ENCODE measurements at places on chromosomes 3 and 15.

DNA sequence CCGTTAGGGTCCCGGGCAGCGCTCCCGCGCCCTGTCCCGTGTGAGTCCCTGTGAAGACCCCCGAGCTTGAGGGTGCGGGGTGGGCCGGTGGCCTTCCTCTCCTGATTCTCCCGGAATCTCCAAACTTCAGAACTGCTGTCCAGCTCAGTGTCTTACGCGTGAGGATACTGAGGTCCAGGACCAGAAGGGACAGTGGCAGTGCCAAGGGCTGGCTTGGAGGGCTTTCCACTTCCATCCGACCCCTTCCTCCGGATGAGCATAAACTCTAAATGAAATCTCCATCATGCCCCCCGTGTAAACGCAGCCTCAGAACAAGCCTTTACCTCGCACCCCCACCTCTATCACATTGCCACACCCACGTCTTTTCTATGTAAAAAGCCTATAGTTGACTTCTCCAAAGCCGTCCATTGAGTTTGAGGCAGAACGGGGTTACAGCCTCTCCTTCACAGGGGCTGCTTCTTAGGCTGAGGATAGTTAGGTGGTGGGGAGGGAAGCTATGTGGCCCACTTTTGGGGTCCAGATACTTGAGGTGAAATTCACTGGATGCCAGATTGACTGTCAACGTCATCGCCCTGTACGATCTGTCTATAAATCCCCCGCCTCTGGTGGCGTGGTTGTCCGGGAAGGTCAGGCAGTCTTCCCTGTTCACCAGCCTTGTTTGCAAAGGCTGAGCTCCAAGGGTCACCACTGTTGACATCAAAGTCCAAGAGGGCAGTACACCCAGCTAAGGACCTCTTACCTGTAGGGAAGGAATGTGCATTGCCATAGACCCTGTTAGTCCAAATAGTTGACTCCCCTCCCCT is 1.1 kb downstream of the EDEM1 start:
- no peak for DNase-seq

GRCh38 chr15:59384507-59384906 is 11.8 kb upstream of the MYO1E start:
- DNase-seq: no peak

DNA sequence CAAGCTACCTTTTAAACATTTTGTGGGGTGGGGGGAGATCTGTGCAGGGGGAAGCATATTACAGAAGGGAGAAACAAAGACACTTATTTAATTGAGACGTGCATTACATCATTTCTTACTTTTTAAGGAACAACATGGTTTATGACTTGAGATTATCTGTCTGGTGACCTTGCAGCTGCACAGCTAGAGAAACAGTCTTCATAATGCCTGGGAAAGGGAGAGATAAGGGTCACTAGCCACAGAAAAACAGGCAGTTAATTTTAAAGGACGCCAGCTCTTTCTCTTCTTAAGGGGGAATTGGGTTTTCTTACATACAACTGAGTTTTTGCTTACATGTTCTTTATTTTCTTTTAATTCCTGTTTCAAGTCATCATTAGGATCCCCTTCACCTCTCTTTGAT is 147.9 kb downstream of the SST start:
- no peak for DNase-seq

DNA sequence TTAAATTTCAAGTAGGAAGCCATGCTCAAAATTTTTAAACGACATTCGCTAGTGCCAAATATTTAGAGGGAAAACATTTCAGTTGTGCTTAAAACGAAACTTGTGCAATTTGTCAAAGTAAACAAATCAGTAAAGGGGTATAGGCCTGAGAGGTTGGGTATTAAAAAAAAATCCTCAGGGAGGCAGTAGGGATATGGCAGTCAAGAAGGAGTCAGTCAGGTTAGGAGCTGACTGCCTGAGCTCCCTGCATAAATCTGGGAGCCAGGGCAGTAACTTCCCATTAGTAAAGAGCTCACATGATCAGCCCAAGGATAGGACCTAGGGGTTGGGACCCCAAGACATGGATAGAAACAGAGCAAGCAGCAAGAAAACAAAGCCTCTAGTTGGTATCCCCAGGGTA is 120.7 kb upstream of the STAC start:
- no peak for DNase-seq

DNA sequence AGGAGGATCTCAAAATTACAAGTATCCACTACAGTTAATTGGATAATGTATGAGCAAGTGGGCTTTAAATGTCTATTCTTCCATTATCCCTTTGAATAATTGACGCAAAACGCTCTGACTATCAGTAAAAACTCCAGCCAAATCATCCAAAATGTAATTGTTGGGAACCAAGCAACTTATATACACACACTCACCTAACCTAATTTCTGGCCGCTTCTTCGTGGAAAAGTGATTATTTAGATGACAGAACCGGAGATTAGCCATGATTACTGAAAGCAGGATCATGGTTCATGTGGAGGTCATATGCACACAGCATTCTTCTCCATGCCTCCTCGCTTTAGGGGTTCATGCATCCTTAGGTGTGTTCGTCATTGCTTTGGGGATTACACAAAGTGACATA is 992.4 kb downstream of the NAALADL2 start:
- no peak for DNase-seq

- no peak for DNase-seq
Measured at GRCh38 chr15:57171426-57171825, 204.9 kb upstream of the CGNL1 start.

DNA sequence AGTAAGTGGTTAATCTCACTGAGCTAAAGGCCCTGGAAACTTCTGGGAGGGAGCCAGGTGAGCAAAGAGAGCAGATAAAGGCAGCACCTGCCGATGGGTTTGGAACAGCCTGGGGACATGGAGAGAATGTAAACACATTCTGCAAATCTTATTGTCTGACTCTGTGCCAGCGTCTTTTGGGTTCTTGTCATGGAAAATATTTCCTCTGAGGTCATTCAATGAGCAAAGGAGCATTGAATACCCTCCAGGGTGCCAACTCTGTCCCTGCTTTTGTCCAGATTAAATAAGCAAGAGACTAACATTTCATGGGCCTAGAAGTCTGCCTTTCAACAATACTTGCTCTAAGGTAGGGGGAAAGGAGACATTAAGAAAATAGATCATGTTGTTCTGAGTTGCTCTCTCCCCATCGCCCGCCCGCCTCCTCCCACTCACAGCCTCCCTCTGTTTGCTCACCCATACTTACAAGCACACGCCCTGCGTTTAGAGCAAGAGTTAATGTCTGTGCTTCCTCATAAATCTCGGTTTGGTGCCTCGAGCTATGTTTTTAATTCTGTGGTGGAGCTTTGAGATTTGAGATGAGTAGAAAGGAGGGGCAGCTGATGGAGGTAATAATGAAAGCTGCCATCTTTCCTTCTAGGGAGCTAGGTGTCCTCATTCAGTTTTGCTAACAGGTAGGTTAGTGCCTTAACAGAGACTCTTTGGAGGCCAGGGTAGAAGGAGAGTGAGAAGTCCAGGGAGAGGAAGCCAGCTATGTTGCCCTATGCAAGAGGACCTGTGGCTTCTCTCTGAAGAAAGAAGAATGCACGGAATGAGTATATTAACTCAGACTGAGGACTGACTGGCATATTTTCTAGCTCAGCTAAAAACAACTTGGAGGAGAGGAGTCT is 132.9 kb downstream of the TPRG1 start:
- no peak for DNase-seq

GRCh38 chr3:107224026-107224596 is 153.1 kb upstream of the CCDC54 start:
- DNase-seq: no peak

- no peak for DNase-seq
Measured at GRCh38 chr3:30811151-30811795, 83.2 kb downstream of the GADL1 start.

DNA sequence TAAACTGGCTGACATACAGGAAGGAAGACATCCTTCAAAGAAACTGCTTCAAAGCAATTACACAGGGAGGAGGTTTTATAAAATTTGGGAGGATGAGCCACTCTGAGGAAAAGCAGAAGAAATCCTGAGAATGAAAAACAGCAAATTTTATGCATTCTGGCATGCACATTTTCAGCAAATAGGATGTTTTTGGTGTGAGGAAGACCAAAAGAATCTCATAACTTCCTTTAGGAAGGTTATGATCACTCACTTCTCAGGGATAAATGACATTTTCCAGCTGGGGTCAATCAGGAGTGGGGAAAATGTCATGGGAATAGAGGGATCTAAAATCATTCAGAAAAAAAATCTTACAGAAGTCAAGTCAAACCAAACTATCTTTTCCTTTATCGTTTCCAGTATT is 371.7 kb upstream of the CNTN6 start:
- no peak for DNase-seq

DNA sequence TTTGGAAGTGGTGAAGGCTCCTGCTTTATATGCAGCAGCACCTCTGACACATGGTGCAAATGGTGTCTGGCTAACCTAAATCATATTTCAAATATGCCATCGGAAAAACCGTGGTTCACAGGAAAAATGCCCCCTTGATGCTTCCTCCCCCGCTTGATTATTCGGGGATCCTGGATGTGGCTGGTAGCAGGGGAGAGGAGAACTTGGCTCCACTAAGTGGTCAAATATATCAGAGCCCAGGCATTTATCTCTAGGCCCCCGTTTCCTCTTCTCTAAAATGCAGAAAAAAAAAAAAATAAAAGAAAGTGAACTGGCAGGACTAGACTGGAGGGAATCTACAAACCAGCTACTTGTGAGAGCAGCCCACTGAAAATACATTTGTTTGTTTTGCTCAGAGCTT is 18.2 kb upstream of the ATP2B2 start:
- no peak for DNase-seq

DNA sequence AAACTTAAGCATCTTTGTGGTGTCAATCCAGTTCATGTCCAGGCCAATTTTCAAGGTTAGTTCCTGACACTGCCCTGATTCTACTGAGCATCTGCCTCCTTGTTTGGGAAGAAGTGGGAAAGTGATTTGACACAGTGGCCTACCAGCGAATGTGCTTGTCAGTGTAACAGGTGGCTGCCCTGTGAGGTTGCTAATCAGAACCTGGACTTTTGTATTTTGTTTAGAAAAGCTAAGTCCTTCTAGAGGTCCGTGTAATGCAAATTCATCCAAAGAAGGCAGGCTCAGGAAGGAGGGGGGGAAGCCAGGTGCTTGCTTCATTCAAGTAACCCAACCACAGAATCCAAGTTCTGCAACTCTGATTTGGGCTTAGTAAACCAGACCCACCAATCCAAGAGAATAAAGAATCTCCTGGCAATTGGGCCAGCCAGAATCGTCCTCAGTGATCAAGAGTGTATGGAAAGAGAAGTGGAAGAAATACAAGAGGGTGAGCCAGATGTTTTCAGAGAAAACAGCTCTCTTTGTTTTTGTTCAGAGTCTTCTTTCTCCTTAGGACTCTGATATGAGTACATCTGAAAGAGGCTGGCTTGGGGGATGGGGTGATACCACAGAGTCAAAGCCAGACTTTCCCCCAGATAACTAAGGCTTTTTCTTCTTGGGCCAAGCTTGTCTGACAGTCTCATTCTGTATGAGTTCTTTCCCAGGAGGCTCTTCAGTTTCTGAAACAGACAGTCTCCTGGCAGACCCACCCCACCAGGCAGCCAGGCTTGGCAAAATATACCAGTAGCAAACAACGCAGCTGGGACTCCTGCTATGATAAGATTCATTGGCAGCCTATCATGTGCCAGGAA is 508.9 kb upstream of the TBL1XR1 start:
- no peak for DNase-seq
